ENCODE measurements at places on chromosomes 2 and 18.

- DNase-seq = no peak
Measured at GRCh38 chr2:76204048-76204447, 493.3 kb upstream of the GCFC2 start.

DNA sequence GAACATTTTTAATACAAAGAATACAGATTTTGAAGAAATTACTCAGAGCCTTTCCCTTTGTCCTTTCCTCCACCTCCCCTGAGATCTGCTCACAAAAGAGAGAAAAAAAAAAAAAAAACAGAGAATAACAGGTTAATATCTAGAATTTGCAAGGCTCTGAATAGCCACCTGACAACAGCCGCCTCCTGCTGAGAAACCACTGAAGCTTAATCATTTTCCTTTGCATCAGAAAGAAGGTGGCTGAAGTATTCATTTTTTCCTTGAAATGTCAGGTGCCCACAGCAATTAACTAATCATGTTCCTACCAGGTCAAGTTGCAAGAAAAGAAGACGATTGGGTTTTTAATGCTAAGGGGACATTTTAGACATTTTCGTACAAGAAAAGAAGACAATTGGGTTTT is 21.2 kb downstream of the CNTNAP5 start:
- DNase-seq = no peak

GRCh38 chr2:185381631-185382030 is 357.0 kb upstream of the FSIP2 start:
- DNase-seq = no peak

GRCh38 chr2:45938649-45939511 is 287.4 kb downstream of the PRKCE start:
- no peak for DNase-seq

DNA sequence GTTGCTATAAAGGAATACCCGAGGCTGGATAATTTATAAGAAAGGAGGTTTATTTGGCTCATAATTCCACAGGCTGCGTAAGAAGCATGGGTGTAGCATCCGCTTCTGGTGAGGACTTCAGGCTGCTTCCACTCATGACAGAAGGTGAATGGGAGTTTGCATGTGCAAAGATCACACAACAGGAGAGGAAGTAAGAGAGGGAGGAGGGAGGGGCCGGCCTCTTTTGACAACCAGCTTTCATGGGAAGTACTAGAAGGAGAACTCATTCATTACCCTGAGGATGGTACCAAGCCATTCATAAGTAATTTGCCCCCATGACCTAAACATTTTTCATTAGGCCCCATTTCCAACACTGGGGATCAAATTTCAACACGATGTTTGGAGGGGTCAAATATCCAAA is 386.8 kb upstream of the NETO1 start:
- no peak for DNase-seq
